ENCODE measurements at places on chromosomes 4 and X. TPM values are rescaled to one million over a fixed set of nuclear protein-coding genes. Genes with fewer than 3 reads are reported as not detected.

FRMPD4 gene
- polyA plus RNA-seq = not detected

LUZP4 gene
- not detected for polyA plus RNA-seq

PLRG1 gene
- 40.7 TPM for polyA plus RNA-seq

TMEM187 gene
- polyA plus RNA-seq = 3.7 TPM

PCSK1N gene
- 6.9 TPM for polyA plus RNA-seq

WDR1 gene
- polyA plus RNA-seq = 200 TPM

CPE gene
- polyA plus RNA-seq = 22.7 TPM

SRPK3 gene
- polyA plus RNA-seq = not detected

ZDHHC15 gene
- not detected for polyA plus RNA-seq

HGFAC gene
- not detected for polyA plus RNA-seq

GLOD5 gene
- 7.5 TPM for polyA plus RNA-seq

ABLIM2 gene
- polyA plus RNA-seq = 15.0 TPM

STPG2 gene
- polyA plus RNA-seq = 0.06 TPM

HSFX4 gene
- polyA plus RNA-seq = not detected

MAP7D2 gene
- 2.1 TPM for polyA plus RNA-seq
